ENCODE measurements at places on chromosomes 12 and 14.

GRCh38 chr14:36755756-36756155, 94.1 kb downstream of the PAX9 start:
- DNase-seq = no peak

DNA sequence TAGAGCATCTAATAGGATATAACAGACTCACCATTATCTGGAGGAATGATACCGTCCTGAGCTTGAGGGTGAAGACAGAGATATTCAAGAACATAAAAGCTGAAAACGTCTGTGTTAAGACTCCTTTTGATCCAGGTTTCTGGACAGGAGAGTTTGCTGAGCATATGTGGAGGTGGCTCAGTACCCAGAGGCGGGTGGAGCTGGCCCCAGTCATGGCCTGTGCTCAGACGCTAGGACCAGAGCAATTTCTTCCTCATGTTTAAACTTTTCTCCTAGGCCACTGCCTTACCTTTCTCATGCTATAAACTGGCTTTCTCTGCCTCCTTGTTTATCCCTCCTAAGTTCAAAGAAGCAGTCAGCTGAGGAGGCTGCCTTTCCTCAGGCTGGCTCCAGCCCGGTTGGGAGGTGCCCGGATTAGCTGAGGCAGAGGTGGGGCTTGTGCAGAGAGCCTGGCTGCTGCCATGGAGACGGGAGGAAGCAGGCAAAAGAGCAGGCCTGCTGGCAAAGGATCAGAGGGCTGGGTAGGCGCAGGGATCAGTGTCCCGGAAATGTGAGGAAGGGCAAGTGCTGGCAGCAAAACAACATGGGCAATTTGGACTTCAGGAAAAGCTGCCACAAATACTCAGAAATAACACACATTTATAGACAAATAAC, 13.7 kb downstream of the COA8 start:
- peak; percentile 76 for DNase-seq

- no peak for DNase-seq
Observed at GRCh38 chr12:52946334-52946733, 2.6 kb upstream of the KRT18 start.

GRCh38 chr14:81095539-81095938, 125.2 kb downstream of the GTF2A1 start:
- no peak for DNase-seq

- DNase-seq = no peak
Observed at GRCh38 chr12:107145397-107145796, 52.0 kb upstream of the CRY1 start.

GRCh38 chr14:103849151-103849886, 1.9 kb upstream of the PPP1R13B start:
- DNase-seq = no peak
